Kidney tubule cell (primary cell): ENCODE measurements at places on chromosomes 3 and 15.

DNA sequence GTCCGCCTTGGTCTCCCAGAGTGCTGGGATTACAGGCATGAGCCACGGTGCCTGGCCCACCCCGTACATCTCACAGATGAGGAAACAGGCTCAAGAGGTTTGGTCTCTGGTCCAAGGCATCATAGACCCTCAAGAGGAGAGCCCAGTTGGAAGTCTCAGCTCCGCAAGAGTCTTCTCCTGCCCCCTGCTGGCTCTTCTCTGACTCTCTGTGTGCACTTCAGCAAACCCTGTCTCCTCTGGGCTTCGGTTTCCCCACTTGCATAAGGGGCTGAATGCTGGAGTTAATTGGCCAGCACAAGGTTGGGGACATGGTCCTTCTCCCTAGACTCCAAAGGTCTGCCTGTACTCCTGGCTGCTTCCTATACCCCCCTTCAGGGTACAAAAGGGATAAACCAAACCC lies 3.9 kb downstream of the MST1R start:
- no peak for DNase-seq

DNA sequence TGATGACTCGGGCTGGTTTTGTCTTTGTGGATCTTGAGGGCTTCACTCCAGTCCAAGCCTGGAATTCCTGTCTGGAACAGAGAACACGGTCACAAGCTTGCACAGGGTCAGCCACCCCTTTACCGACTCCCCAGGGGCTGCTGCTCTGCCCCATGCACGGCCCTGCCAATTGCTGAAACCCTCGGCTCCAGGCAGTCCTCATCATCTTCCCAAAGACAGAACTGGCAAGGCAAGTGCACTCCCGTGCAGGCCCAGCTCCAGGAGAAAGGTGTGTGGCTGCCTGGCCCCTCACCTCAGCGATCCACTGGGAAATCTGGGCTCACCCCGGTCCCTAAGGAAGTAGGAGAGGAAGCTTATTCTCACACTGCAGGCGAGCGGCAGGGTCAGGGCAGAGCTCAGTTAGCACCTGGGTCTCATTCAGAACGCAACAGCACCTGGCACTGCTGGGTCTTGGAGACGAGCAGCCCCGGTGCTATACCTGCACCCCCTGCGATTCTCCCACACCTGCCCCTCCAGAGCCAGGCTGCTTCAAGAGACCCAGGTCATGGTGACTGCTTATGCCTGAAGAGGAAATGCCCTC lies 7.2 kb downstream of the MAP6D1 start:
- DNase-seq = no peak

GRCh38 chr3:191499307-191500080 lies 38.5 kb downstream of the PYDC2 start:
- peak; percentile 66 for DNase-seq

DNA sequence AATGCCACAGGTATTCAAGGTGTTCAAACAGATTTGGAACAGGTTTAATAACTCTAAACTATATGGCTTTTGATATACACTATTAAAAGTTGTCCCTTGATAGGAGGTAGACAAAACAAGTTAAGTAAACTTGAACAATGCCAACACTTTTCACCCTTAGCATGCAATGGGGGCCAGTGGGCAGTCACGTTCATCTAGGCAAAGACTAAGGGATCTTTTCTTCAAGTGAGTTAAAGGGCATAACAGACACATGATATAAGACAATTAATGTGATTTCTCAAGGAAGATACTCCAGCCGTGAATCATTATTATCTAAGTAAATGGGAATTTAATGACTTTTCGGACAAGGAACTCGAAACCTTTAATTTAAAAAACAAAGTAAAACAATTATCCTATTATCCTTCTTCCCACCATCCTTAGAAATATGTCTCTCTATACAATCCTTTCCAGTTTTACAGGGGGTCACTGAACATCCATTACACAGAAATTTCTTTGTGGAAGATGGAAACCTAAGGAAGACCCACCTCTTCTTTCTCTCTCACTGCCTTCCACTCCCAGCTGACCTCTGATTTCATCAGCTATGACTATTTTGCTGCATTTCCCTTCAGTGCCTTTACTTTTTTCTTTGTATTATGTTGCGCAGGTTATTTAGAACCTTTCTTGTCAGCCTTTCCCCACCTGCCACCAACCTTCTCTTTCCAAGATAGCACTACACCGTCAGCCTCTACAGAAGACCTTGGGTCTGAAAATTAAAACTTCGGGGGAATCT lies 1.5 kb downstream of the CLDN1 start:
- DNase-seq = no peak

DNA sequence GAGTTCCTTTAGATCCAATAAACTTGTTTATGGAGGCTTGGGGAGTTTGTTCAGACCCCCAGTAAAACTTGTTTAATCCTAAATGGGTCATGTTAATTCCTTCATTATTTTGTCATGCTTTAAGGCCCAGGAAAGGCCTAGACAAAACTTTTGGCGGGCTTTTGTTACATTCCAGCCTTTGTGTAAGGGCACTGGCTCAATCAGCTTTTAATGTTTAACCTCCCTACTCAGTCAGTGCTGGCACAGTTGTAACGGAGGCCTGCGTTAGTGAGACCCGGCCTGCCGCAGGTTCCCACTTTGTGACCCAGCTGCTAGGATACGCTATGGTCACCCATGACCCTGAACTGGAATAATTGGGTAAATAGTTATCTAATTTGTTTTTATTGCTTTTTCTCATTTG lies 59.2 kb downstream of the OXSM start:
- DNase-seq = peak; percentile 71

- peak; percentile 66 for DNase-seq
These were observed at the start of gene FSTL1 for GRCh38 chr3:120450600-120451271. TSS of gene FSTL1 (minus strand) at chr3:120450992. CDS start at chr3:120450746, 246 bp downstream.

DNA sequence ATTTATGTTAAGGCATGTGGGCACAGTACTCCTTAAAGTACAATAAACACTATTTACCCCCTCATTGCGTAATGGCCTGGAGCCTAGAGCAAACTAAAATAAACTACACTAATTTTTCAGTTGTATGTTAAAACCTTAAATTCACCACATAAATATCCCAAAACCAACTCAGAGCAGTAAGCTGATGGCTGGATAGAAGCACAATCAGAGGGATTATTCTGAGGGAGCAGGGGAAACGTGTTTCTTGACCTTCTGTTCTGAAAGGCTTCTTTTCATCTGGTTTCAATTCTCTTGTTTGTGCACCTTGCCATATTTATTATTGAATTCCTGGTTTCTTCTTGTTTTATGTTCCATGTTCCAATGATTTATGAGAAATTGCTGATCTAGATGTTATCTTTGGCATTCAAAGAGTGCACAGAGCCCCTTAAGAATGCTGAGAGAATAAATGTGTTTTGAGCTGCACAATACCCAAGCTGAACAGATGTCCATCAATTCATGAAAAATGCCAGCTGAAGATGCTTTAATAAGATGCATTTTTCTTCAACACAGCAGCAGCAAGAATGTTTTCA lies 29.6 kb downstream of the RPL22L1 start:
- DNase-seq = no peak

DNA sequence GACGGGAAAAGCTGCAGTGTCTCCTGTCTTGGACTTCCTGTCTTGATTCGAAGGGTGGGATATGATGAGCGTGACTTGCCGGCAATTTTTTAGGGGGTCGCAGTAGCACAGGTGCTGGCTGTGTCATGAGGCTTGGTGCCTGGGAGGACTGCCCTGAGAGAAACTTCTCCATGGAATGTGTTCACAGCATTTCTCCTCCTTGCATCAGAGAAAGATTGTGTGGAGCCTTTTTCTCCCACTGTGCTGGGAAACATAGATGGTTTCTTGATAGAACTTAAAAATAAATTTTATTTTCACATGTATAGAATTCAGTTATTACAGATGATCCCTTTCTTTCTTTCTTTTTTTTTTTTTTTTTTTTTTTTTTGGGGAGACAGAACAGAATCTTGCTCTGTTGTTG lies 121.4 kb downstream of the KLHL25 start:
- no peak for DNase-seq

GRCh38 chr15:24627443-24627842 lies 48.1 kb upstream of the NPAP1 start:
- peak; percentile 74 for DNase-seq

DNA sequence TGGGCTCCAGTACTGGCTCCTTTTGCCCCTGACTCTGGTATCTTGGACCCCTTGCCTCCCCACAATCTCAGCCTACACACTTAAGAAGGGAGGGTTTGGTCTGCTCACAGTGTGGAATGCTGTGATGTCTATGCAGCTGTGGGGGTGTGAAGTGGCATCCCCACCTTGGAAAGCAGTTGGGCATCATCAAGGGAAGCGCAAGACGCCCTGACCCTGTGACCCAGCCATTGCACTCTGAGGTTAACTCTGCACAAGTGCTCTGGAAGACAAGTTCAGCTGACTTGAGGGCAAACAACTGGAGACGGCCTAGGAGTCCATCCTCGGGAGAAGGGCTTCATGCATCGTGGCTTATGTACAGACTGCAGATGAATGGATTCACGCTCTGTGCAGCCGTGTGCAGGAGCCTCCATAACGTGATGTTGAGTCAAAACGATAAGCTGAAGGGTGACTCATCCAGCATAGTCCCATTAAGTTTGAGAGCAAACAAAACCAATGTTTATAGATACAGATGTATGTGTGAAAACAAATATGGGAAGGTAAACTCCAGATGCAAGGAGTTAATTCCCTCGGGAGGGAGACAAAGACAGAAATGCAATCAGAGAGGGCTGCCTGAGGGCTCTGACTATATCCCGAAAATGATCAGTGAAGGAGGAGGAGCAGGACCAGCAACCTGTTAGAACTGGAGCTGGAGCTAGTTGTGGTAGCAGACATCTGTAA lies 86.8 kb downstream of the LSM3 start:
- DNase-seq = no peak

DNA sequence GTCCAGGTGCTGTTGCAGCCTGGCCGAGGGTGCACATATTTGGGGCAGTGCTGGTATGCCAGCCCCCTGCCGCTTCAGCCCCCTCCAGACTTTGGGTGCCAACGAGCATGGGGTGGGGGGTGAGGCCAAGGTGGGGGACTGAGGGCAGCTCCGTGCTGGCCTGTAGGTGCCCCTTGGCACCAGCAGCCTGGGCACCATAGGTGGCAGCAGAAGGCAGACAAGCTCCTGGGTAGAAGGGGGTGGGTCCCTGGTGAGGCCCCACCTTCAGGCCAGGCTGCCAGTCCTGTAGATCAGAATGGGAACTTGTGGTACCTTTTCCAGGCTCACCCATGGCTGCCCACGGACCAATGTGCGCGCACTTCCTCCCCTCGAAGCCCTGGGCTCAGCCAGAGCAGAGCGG lies 16.1 kb upstream of the PLA2G4E start:
- no peak for DNase-seq

DNA sequence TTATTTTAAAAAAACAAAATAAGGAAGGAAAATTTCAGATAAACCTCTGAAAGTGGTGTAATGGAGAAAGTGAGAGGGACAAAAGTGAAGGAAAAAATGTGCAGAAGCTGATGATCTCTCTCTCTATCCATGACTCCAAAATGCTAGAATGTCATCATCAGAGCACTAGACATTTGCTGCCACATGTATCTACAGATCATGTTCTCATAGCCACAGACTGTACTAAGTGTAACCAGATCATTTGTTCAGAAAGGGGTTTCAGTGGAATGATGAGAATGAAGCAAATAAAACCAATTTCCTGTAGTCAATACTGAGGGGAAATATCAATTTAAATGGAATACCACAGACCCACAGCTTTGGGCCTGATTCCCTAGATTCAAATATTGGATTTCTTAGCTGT lies 104.3 kb upstream of the CHMP2B start:
- DNase-seq = no peak

DNA sequence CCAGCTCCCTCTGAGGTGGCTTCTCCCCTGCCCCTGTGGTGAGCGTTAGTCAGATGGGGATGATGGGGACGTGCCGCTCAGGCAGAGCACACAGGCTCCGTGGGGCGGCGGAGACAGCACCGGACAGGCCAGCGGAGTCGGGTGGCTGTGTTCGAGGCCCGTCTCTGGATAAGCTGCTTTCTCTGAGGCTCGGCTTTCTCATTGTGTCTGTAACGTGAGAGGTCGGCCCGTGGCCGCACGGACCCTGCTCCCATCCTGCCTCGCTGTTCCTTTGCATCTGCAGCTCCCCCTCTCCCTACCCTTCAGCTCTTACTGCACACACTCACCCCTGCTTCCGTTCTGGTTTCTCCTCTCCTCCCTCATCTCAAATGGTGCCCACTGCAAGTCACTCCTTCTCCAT lies 62.5 kb downstream of the FAM43A start:
- DNase-seq = no peak

DNA sequence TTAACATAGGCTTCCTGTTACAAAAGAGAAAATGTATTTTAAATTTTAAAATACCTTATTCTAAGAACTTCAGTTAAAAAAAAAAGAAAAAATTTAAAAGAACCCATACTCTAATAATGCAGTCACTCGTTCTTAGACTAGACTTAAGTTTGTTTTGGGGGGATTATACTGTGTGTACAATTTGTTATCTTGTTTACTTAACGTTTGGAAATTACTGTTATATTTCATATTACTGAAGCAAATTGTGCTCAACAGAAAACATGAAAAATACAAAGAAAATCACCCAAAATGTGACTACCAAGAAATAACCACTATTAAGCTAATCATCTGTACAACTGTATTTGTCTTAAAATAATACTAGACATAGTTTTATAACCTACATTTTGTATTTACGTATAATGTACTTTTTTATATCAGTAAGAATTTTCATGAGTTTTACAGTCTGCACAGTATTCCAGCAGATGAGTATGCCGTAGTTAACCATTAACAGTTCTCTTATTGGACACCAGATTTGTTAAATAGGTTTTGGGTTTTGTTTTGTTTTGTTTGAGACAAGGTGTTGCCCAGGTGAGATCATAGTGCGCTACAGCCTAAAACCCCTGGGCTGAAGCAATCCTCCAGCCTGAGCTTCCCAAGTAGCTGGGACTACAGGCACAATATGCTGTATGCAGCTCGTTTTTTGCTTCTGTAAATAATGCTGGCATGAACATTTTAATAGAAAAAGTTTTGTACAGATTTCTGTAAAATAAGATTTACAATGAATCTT lies 88.8 kb upstream of the CHD2 start:
- peak; percentile 94 for DNase-seq

- no peak for DNase-seq
These were observed 225.6 kb downstream of the CLSTN2 start for GRCh38 chr3:140160553-140160952.

GRCh38 chr3:119331661-119332060 lies 37.5 kb downstream of the ARHGAP31 start:
- DNase-seq = no peak

GRCh38 chr3:126208182-126208581 lies 27.8 kb upstream of the ALDH1L1 start:
- DNase-seq = no peak

DNA sequence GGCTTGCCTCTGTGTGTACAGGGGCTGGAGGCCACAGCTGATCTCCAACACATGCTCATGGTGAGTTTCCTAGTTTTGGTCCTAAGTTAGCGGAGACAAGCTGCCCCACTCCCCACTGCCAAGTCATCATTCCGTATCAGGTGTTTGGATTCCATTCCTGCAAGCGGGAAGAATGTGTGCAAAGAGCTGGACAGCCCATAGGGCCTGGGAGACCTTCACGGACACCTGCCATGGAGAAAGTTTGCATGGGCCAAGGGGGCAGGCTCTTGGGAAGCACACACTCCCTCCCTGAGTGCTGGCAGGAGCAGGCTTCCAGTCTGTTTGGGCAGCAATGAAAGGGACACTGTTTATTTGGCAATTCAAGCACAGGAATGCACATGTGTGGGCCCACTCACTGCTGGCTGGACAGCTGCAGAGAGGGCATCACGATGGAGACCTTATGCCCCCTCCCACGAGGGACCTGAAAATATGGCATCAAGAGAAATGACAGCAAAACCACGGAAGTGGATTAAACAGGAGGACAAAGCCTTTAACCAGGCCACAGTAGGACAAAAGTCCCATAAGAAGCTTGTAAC lies 149.7 kb downstream of the KLF13 start:
- no peak for DNase-seq
